OCI-LY7 (cell line): ENCODE measurements at places on chromosomes 11 and 22.

DNA sequence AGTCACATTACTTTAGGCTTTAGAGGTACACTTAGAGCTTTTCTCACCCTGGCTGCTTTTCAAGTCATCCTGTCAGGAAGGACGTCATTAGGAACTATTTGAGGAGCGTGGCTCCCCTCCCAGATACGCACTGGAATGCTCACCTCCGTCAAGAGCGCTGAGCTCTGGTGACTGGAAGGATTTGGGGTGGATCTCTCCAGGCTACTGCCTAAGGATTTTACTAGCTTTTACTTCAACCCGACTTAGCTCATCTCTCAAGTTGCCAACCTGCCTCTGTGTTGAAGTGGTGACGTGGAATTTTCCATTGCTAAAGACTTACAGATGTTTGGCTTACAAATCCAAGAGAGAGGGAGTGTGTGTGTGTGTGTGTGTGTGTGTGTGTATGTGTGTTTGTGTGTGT is 355.3 kb upstream of the CCDC90B start:
- no peak for DNase-seq

GRCh38 chr11:60183591-60184205 is 815 bp upstream of the MS4A6A start:
- no peak for DNase-seq

DNA sequence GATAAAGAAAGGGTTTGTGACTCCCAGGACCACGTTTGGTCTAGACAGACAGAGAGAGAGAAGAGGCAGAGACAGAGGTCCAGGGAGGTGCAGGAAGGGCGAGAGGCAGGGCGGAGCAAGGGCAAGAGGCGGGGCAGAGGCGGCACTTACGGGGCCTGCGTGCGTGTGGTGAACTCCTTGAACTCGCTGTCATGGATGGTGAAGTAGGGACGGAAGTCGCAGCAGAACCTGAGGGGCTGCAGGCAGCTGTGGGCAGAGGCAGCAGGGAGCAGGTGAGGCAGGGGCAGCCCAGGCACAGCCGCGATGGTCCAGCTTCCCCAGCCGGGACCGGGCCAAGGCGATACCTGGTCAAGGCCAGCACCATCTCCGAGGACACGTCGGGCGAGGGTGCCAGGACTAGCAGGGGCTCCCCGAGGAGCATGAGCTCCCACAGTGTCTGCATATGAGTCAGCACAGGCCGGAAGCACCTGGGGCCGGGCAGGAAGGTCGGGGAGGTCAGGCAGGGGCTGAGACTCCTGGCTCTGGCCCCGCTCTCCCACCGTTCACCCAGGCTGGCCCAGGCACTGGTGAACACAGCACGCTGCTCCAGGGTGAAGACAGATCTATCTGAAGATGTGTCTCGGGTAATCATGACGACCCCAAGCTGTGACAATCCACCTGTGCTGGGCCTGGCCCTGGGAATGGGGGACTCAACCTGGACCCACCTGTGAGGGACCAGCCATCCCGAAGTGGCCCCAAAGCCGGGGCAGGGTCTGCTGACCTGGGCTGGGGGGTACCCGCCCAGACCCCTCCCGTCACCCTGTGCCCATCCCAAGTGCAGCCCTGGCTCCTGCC is 7.2 kb upstream of the PLXNB2 start:
- peak; percentile 93 for DNase-seq

DNA sequence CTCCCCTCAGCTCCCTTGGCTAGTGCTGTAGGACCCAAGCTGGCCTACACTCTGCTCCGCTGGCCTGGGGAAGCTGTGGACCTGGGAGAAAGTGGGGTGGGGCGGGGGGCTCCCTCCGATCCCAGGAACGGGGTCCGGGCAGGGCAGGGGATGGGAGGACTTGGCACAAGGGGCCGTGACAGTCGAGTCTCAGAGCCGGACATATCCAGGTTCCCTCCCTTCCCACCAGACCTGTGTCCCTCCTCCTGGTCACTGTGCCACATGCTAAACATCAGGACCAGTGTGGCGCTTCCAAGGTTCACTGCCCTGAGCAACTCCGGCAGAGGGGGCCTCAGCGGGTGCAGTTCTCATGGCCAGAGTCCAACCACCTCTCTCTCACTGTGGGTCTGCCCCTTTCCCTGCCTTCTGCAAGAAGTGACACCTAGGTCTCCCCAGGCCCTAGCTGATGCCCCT is 2.0 kb downstream of the DUSP8 start:
- no peak for DNase-seq

DNA sequence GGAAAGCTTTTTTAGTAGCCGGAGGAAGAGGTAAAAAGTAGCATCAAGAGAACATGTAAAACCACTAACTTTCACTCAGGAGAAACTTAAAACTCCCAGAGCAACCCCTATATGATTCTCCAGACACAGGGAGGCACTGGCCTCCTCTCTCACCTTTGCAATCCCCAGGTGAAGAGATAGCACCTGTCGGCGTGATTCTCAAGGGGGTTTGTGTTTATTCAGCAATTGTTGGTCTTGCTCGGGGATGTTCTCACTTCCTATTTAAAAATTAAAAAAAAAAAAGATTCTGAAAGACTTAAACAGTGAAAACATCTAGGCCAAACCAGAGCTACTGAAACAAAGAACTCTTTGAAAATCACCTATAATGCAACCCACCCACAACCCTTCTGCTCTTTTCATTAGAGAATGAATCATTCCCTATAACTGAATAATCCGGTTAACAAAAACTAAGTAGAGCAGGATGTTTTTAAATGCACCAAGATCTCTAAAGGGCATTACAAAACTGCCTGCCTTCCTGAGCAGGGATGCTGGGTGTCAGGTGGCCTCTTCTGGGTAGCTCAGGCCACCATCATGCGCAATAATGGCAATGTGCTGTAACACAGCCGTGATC is 24.9 kb downstream of the DHCR7 start:
- peak; percentile 45 for DNase-seq

- no peak for DNase-seq
Measured at GRCh38 chr11:61587541-61587941, 6.7 kb upstream of the SYT7 start.

- DNase-seq: peak; percentile 40
Measured at GRCh38 chr11:75524665-75525432, 892 bp downstream of the GDPD5 start.

GRCh38 chr11:68632802-68633201 is 51.5 kb upstream of the GAL start:
- peak; percentile 79 for DNase-seq

DNA sequence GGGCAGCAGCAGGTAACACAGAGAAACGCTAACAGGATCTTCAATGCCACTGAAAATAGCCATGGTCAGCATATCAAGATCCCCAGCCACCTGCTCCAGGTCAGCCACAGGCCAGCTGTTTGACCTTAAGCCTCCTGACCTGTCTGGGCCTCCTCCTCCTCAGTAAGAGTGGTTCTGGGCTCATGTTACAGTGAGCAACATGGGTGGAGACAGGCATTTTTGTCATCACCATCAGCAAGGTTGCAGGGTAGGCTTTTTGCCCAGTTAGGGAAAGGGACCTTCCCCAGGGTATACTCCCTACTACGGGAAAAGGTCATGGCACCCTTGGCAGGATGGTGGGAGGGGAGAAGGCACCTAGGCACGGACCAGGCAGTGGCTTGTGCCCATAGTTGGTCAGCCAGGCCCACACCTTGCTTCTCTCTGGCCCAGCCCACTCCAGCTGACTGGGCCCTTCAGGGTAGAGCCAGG is 131.8 kb upstream of the PARVA start:
- no peak for DNase-seq

- DNase-seq: no peak
Measured at GRCh38 chr11:62260261-62260953, 9.6 kb upstream of the SCGB2A2 start.

DNA sequence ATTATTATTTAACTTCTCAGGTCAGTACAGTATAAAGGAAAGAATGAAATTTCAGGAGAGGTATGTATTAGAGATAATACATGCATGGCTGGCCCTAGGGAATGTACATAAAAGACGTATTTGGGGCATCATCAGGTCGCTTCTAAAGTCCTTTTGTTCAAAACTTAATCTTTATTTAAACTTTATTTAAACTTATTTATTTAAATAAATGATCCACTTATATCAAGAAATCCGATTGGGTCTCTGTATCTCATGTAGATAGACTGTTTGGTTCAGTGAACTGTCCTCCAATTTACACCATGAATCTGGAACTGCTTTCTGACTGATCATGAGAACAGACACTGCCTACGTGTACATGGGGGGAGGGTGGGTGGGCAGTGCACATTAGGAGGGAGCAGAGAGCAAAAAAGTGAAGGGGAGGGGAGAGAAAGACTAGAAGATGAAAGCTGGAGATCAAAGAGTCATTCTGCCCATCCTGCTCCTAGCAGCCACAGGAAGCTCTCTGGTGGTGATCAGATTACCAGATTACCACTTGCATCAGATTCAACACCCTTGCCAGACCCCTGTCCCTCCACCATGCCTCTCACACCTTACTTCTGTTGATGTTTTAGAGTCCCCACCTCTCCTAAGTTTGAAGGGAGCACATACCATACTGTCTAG is 92.1 kb upstream of the MTMR2 start:
- DNase-seq: peak; percentile 7

DNA sequence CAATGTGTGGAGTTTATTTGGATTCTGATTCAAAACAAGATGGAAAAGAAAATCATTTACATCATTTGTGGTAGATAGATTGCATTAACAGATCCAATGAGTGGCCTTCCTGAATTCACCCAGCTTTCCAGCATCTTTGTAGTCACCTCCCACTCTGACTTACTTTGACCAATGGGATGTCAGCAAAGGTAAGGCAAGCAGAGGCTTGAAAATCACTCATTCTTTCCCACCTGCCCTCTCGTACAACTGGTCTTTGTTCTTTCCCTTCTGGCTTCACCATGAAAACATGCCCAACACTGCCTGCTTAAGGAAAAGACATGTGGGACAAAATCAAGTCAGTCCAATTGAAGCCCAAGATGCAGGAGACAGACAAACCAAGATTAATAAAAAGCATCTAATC is 202.1 kb downstream of the TTC28 start:
- DNase-seq: no peak

GRCh38 chr11:59418156-59418555 is 8.1 kb downstream of the OR5A2 start:
- no peak for DNase-seq

DNA sequence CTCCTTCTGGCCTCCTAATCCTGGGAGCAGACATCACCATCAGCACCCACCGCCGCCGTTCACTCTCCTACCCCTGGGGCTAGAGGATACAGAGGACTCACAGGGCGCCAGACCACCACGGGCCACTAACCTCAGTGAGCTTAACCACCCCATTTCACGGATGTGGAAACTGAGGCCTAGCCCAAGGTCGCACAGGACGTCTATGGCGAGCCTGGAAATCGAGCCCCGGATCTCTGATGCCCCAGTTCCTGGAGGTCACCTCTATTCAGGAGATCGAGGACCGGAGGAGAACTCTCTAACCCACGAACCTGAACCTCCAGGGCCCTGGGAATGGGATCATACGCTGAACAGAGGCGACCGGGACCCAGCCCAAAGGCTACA is 349 bp downstream of the TIMM10 start:
- DNase-seq: peak; percentile 25

DNA sequence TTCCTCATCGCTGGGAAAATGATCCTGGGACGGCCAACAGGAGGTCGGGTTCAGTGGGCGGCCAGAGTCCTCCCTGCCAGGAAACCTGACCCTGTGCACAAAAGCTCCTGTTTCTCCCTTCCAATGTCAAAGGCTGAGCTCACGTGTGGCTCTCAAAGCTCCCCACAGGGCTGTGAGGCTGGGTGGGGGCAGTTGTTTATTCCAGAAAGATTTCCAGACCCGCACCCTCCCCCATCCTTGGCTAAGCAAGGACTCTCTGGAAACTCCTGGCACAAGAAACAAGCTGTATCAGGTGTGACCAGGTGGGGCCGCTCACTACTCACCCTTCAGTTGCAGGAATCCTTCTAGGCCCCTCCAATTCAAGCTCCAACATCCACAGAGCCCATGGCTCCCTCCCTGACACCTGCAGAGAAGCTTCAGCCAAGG is 131.9 kb downstream of the SHANK2 start:
- DNase-seq: peak; percentile 29

GRCh38 chr11:67664696-67665540 is 9.5 kb downstream of the ALDH3B2 start:
- DNase-seq: no peak

DNA sequence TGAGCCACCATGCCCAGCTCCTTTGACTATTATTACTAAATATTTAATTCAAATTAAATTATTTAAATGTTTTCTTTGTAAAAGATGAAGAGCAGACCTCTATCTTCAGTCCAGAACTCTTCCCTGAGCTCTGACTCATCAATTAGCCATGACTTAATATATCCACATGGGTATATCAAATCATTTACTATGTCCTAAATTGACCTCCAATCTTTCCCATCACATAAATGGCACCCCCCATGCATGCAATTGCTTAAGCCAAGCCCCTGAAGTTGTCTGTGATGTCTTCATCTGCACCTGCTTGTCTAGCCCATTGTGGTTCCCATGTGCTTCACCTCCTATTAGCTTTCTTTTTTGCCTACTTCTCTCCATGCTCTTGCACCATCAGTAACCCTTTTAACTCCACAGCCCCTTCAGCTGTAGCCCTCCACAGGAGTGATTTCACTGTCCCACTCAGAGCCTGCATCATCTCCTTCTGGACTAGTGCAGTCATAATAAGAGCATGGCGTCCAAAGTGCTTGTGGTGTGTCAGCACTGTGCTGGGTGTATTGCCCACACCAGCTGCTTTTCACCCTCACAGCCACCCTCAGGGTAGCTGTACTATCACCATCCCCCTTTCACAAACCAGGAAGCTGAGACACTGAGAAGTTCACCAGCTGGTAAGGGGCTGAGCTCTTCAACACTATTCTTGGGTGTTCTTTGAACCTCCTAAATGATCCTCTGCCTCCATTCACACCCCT is 11.8 kb upstream of the THY1 start:
- DNase-seq: no peak

GRCh38 chr22:38239101-38239761 is 33.6 kb downstream of the TMEM184B start:
- no peak for DNase-seq

DNA sequence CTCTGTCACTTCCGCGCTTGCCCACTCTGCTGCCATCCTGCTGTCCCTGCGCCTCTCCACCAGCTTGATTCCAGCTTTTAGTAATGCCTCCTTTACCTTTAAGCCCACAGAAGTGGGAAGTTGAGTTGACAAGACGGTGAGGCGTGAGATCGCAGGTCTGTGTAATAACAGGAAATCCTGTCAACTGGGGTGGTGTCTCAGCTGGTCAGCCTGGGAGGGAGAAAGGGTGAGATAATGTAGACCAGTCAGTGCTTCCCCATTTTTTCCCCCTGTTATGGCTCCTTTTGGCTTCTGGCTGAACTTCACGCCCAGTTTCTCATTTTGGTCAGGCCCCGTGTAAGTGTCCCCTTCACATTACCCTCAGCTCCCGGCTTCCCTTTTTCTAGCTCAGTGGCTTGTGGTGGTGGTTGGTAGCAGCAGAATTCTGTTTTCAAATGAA is 98.9 kb downstream of the TRAF6 start:
- peak; percentile 69 for DNase-seq
